Stimulated activated CD4-positive, alpha-beta T cell treated with anti-CD3 and anti-CD28 coated beads, Interleukin-12 subunit alpha, Interleukin-12 subunit beta, amount 100 ng/mL, for 4 hours (primary cell): ENCODE measurements at places on chromosomes 3 and 15.

GRCh38 chr15:60043744-60044435, 39.8 kb downstream of the FOXB1 start:
- no peak for DNase-seq

- DNase-seq, result no peak
These were observed 81.9 kb upstream of the PTX3 start for GRCh38 chr3:157354722-157355121.

DNA sequence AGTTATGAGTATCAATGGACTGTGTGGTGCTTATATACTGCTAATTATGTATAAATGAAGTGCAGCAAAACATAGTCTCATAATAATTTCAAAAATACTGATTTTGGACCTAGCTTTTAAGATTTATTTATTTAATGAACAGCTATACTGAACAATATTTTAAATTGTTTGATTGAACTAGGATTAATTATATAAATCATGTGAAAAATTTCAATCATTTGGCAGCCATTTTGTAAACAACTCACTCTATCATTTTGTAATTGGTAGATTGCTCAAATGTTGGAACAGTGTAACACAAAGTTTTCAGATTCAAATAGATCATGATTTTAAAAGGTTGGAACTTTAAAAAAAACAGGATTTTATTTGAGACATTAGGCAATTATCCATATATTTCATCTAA, 47.0 kb downstream of the EPHA3 start:
- no peak for DNase-seq

- DNase-seq, result no peak
These were observed 231.8 kb downstream of the ROBO2 start for GRCh38 chr3:77271711-77272110.

- no peak for DNase-seq
These were observed 81.3 kb downstream of the MTHFS start for GRCh38 chr15:79815468-79815867.

DNA sequence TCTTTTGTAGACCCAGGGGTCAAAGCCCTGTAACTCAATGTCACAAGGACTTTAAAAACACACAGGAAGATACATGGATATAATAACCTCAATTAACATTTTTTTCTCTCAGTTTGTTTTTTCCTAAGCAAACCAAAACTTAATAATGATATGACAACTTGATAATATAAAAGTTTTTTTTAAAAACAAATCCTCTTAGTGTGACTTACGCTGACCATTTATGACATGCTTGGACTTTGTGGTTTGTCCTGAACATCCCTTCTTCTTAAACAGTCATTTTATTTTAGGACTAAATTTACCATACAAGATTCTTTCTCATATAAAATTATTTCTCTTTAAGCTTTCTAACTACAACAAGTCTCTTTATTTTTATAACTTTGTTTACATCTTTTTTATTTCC, 25.4 kb upstream of the FAM3D start:
- no peak for DNase-seq
